ENCODE measurements at places on chromosomes 1 and 21.

DNA sequence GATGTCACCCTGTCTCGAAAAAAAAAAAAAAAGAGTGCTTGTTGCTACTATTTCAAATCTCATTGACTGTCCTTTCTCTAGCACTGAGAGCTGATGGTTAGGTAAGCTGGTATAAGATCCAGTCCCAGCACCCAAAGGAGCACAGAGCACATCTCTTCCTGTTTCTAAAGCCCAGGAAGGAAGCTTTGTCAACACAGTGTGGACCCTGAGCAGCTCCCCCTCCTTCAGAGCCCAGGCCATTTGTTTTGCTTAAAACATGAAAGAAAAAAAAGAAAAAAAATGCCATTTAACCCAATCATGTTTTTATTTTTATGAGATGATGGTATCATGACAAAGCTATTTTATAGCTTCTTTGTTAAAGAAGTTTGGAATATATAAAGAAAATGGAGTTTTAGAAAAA is 184.1 kb upstream of the DUSP10 start:
- DNase-seq = no peak

GRCh38 chr21:38247738-38248510 is 8.9 kb upstream of the KCNJ15 start:
- no peak for DNase-seq

GRCh38 chr1:230222678-230223077 is 155.6 kb downstream of the GALNT2 start:
- no peak for DNase-seq

- no peak for DNase-seq
These were observed 156.8 kb upstream of the HOOK1 start for GRCh38 chr1:59657873-59658465.

GRCh38 chr1:6651909-6652308 is 27.2 kb downstream of the THAP3 start:
- DNase-seq = no peak

DNA sequence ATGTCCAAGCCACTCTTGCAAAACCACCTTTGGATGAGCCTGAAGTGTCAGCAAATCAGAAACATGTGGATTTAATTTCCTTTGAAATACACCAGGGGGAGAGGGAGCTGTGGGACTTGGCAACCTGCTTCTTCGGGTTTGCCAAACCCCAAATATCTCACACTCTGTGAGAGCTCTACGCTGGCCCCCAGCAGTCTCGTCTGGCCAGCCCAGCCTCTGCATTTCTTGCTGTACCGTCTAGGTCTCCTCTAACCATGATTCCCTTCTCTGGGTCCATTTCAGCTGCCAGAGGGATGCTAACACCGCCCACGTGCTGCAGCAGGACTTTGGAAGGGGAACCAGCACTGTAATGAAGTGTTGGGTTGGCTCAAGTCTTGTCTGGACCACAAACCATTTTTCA is 114.6 kb downstream of the MRPS6 start:
- no peak for DNase-seq

Data from activated CD8-positive, alpha-beta memory T cell treated with anti-CD3 and anti-CD28 coated beads for 24 hours (primary cell).